ENCODE measurements at places on chromosomes 5 and 9.

DNA sequence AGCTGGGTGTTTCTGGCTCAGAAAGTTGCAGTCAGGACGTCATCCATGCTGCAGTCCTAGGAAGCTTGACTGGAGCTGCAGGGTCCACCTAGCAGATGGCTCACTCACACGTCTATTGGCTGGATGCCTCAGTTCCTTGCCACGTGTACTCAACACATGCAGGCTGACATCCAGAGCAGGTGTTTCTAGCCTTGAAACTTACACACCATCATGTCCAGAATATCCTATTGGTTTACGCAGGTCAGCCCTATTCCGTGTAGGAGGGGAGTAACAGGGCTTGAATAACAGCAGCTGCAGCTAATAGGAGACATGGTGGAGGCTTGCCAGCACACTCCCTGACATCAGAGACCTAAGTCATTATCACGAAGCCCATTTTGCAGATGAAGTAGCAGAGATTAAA, 473.5 kb downstream of the ACTL7B start:
- DNase-seq, result no peak

DNA sequence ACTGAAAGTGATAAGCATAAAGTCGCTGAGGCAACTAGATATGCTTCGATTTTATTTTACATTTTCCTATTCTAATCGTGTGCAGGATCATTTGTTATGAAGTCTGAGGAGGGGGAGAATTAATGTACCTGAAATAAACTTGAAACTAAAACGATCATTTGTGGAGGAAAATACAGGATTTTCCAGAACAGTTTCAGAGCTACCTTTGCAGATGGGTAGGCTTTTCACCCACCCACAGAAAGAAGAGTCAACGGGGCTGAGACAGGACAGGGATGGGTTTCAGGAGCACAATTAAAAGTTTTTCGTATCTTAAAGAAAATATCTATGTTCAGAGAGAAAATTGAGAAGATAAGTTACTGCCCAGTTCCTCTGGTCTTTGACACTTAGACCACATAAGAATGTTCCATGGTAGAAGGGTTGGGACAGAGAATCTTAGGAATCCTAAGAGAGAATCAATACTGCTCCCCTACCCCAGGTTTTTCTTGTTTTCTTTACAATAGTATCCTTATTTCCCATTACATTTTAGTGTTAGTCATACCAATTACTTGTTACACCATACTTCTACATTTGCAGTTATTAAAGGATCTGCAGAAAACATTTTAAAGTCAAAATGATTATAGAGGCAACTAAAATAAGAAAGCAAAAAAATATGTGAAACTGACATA, 211.4 kb downstream of the DEPDC1B start:
- no peak for DNase-seq

DNA sequence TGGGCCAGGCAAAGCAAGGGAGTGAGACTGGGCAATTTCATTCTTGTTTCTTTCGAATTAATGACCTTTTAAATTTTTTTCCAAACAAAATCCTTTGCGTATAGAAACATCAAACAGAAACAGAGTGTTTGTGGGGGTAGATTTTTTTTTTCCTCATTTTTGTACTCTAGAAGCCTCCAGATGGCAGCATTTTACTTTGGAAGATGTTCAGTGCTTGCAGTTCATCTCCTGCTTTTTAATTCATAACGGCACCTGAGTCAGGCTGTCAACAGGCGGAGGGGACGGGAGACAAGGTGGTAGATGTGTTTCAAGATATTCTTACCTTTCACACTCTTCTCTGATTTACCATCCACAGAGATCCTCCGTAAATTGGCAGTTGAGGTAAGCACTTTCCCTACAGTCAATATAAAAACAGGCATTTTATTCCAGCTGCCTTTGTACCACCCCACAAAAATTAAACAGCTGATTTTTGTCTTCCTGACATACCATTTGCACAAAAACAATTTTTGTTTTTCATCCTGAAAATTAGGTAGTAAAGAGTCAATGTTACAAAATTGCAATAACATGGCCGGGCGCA, 99.5 kb upstream of the FBXL17 start:
- DNase-seq, result peak; percentile 65

DNA sequence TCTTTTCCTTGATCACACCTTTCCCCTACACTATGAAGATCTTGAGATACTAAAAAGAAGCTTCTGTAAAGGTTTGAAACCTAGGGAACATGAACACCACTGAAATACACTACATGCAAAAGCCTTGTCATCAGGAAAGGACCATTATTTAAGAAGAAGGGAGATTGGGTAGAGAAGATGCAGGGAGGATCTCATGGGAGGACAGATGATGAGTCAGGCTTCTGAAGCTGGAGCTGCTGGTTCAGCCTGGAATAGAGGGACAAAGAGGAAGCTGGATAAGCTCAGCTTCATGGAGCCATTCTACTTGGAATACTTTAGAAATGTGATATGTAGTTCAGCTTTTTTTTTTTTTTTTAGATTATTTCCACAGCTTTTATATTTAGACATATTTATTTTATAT, 169.8 kb downstream of the MAN2A1 start:
- no peak for DNase-seq

GRCh38 chr9:131318231-131319085, 28.9 kb downstream of the PLPP7 start:
- no peak for DNase-seq

DNA sequence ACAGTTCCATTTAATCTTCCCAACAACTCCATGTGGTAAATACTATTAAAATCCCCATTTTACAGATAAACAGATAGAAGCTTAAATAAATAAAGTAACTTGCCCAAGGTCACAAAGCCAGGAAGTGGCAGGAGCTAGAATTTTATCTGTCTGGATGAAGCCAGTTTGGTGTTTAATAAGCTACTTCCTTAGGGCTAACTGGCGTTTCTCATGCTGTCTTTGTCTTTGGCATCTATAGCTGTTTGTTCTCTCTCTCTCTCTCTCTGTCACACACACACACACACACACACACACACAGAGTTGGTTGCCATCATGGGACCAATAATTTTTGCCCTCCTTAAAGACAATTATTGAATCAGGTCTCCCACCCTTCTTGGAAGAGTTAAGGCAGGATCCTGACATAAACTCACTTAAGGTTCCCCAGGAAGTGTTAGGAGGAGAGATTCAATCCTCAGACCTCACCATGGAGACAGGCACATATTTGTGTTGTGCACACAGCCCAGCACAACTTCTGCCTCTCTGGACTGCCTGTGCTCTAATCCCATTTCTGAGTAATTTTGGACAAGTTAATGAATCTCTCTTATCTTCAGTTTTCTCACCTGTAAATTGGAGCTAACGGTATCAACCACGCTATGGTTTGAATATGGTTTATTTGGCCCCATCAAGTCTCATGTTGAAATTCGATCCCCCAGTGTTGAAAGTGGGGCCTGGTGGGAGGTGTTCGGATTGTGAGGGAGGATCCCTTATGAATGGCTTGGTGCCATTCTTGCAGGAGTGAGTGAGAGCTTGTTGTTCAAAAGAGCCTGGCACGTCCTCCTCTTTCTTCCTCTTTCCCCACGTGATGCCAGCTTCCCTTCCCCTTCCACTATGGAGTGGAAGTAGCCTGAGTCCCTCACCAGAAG, 8.3 kb upstream of the ADRA1B start:
- DNase-seq, result no peak

GRCh38 chr5:107808671-107809137, 138.0 kb upstream of the EFNA5 start:
- DNase-seq, result no peak

GRCh38 chr9:21267485-21268346, 27.9 kb upstream of the IFNA14 start:
- DNase-seq, result no peak

- no peak for DNase-seq
Observed at GRCh38 chr9:134057307-134057657, 10.5 kb downstream of the BRD3 start.

- peak; percentile 43 for DNase-seq
Observed at GRCh38 chr9:2132484-2133082, 117.4 kb downstream of the SMARCA2 start.

DNA sequence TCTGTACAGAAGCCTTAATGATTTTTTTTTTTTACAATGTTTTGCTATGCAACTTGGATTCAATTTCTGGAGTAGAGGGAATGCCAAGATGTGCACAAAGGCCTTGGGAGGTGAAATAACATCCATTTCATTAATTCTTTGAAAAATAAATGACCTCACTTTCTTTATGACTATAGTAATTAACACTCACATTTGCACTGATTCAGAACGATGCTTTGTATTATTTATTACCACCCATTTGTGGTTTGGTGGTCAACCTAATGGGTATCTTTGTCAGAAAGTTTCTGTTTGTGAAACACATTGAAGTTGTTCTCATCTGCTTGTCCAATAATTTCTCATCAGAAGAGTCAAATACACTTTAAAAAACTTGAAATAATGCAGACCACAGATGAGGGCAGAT, 169.3 kb downstream of the NTRK2 start:
- DNase-seq, result no peak

GRCh38 chr5:52466113-52466512, 321.6 kb upstream of the ITGA1 start:
- DNase-seq, result no peak

DNA sequence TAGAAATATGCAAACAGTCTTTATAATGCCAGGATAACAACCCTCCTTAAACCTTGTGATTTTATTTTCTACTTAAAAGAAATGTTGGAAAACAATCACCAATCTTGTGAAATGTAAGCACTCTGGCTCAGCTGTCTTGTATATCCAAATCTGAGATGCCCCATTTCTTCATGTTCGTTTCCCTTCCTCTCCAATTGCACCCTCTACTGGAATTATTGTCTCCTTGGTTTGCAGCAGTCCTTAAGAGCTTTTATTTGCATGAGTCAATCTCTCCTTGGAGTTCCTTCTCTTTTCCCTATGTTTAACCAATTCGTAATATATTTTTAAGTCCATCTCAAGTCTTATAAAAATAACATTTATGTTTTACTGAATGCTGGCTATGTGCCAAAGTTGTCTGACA, 362.0 kb upstream of the CDH10 start:
- peak; percentile 62 for DNase-seq

DNA sequence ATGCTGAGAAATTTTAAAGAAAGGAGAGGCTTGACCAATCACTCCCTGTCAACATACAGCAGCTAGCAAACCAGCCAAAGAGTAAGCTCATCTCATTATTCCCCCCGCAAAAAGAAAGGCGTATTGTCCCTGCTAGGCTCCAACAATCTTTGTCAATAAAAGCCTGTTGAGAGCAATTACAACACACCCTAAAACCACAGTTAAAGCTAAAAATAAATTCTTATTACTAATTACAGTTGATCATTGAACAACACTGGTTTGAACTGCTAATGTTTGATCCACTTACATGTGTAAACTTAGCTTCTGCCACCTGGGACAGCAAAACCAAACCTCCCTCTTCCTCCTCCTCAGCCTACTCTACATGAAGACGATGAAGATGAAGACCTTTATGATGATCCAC, 151.2 kb downstream of the TSSK1B start:
- DNase-seq, result no peak

- no peak for DNase-seq
Observed at GRCh38 chr5:67921004-67921601, 294.5 kb upstream of the PIK3R1 start.

GRCh38 chr5:135894789-135895188, 852 bp downstream of the IL9 start:
- DNase-seq, result no peak

DNA sequence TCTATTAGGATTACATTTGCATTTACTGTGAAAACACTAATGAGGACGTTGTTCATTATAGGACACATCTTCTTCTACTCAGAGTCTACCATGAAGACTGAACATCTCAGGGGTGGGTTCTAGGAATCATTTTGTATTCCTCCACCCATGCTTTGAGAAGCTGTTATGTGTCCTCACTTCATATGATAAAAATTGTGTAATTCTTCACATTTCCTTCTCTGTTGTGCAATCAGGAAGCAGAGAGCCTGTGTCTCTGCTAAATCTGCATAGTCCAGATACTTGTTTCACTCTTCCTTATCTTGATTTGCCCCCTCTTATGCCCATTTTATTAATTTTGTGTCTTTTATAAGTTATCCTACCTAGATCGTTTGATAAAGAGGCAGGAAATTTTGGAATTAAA, 97.8 kb upstream of the IQGAP2 start:
- DNase-seq, result no peak

DNA sequence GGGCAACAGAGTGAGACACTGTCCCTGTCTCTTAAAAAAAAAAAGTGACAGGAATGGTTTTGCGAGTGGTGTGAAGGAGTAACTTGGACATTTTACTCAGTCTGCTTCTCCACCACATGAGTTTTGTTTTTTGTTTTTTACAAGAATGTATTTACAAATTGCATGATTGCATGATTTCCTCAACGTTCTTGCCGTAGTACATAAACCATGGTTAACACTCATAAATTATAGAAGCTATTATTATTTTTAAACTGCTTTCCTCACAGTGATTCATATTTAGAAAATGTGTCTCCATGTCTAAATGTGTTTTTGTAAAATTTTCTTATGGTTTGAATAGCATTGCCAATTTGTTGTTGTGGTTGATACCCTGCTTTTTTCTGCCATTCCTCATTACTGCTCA, 220.0 kb downstream of the GOLPH3 start:
- DNase-seq, result no peak

DNA sequence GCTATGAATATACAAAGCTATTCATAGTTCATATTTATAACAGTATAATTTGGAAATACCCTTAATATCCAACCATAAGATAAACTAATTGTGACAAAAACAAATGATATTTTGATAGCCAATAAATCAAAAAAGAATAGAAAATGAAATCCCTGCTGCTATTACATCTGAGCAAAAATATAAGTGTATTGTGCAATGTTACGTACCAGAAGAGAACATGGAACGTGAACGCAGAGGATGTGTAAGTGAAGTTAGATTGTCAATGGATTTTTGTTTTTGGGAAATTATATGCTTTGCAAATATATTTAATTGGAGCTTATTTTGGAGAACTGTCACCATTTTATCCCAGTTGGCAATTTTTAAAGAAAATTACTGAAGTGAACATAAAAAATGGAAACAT, 15.4 kb downstream of the GCNT1 start:
- DNase-seq, result no peak

DNA sequence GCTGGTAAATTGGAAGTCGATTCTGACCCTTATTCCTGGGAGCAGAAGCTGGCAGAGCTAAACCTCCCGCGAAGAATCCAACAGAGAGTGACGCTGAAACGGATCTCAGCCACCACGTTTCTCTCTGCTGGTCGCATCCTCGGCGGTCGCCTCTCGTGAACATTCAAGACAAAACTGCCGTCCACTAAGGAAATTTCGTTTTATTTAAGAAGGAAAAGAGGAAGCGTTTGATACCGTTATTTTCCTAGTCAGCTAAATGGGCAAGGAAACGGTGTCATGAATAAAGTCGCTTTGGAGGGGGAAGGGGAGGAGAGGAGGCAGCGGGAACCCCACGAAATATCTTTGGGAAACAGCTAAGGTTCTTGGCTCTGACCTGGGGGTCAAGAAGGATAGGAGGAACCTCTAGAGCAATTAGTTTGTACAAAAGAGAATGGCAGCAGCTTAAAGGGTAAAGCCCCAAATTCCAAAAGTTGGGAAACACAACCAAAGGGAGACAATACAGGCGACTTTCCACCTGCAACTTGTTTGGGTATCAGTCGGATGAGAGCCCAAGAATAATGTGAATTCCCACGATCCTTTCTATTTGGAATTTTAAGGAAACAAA, 1.9 kb downstream of the FOXB2 start:
- no peak for DNase-seq

Data from NCI-H446 (cell line).